ENCODE measurements at places on chromosomes 2 and 18.
A peak's percentile ranks its signal among the peaks of the same experiment; 100 is the strongest.

DNA sequence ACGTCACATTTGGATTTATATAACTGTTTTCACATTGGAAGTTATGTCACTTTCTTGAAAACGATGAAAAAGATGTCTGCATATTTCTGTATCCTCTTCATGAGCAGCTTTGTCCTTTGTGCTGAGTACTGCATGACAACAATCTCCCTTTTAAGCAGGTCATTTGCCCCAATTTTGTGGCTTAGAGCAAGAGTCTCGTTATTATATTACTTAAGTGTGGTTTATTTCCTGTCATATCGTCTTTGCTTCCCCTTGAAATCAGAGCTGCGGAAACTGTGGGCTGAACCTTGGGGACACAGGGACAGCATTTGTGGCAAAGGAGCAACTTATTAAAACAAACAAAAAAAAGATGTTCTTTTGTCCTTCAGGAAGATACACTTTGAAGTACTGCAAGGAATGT, 254.0 kb upstream of the DSEL start:
- DNase-seq: no peak

DNA sequence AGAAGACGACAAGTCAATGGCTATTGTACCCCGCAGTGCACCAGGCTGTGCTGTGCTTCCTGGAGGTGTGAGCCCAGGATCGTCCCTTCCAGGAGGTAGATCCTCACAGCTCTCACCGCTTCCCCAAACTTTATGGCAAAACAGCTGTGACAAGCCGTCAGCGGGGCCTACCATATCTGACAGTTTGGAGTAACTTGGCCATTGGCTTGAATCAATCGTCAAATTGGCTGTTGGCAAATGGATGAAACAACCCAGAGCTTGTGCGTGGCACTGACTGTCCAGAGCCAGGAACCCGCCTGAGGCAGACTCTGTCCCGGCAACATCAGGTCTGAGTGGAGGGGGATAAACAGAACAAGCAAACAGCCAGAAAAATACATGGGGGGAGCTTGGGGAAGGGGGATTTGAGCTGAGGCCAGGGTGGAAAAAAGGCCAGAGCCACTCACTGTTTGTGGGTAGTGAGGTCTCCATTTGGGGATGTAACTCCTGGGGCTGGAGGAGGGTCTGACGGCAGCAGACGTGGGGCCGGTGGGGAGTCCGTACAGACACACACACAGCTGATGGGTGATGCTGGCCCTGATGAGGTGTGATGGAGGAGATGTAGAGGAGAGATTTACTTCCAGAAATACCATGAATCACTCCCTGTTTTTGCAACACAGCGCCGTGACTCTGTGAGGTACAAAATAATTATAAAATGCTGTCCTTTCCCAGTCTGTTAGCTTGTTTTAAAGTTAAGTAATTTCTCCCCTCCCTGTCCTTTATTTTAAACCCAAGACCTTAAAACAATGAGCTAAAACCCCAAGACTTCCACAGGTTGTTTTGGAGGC, 174.8 kb downstream of the TWIST2 start:
- DNase-seq: no peak

- no peak for DNase-seq
These were observed 893.2 kb upstream of the CRIM1 start for GRCh38 chr2:35462226-35462998.

GRCh38 chr2:213007290-213007838, 144.0 kb downstream of the IKZF2 start:
- no peak for DNase-seq

DNA sequence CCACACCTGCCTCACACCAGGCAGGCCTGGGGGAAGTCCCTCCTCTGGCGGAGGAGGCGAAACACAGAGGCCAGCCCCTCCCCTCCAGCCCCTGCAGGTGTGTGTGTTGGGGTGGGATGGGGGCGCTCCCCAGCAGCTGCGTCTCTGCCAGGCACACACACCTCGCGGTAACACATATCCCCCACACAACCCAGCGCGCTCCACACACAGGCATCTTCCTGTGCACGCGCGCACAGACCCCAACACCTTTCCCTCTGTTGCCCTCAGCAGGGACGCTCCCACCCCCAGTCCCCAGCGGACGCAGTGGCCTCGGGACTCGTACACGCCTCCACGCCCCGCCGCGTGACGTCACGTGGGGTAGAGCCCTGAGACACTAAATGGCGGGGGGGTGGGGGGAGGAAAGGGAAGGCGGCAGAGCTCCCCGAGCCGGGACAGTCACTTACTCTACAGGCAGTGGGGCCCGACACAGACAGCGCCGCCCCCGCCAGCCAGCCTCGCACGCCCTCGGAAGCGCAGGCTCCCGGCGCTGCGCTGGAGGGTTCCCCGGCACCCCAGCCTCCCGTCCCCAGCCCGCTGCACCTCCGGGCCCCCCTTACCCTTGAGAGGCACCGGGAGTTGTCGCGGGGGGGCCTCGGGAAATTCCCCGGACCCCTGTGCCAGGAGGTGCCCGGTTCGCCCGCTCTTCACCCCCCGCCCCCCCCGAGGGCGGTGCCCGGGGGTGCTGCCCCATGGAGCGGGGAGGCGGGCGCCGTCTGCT, at the start of gene WNT10A:
TSS of gene WNT10A (plus strand) at position 751 of the 757 bp plus-strand sequence. CDS start 144 bp downstream, outside the sequence.
- peak; percentile 53 for DNase-seq

DNA sequence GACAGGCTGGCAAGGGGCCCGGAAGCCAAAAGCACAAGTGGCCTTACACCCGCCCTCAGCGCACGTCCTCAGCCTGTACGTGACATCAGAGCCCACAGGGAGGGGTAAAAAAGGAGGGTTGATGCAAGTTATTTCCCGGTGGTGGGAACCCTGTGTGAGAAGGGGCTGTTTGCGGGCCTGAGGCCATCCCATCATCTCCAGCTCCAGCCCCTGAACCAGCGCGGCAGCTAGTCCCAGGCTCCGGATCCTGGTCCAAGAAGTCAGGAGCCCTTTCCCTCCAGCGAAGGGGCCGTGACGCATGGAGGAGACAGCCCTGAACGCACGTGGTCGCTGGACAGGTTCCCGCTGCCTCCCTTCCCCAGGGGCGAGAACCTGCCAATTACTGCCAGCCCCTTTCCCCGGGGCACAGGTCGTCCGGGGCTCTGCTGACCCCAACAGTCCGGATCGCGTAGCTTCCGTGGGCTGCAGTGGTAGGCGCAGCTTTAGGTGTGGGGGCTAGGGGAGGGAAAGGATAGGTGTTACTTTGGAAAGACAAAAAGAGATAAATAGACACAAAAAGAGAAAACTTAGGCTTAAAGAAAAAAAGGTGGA, 1.3 kb upstream of the LRP2 start:
- DNase-seq: no peak

DNA sequence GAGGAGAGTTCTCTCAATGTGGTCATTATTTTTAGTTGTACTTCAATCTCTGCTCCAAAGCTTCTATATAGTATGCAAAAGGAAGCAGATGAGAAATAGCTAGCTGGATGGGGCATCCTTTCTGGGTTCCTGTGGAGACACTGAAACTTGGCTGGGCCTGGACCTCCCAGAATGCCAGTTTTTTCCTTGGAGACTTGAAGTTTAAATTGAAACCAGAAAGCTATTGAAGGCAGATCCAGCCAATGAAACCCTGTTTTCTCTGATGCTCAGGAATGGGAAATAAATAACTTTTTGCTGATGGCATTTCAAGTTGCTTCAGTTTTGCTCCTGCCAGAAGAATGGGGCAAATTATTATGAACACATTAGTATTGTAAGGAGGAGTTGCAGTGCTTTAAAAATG, 2.9 kb downstream of the SETBP1 start:
- DNase-seq: no peak
